ENCODE measurements at places on chromosomes 3 and 15. TPM values are rescaled to one million over a fixed set of nuclear protein-coding genes. Genes with fewer than 3 reads are reported as not detected.

DNA sequence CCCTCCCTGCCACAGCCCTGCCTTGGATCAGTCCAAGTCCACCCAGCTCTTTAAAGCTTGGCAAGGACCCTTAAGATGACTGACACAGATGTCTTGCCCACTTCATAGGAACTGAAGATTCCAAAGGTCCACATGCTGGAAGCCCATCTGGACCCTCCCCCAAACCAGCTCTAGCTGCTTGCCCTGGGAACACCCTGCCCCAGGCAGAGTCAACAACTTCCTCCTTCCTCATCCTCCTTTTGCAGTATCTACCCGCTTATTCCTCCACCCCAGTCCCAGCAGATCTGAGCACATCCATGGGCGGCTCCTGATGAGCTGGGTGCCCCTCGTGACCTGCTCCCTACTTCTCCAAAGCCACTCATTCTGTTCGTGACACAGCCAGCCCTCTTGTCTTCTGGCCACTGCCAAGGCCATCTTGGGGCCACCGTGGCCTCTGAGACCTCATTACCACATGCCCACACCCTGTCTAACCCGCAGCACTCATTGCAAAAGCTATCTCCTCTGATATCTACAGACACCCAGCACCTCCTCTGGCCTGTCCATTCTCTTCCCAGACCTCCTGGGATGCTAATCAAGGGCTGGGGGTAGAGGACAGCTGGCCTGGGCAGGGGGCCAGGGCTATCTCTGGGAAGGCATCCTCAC is 2.0 kb upstream of the PFKFB4 start:
- no peak for DNase-seq

DNA sequence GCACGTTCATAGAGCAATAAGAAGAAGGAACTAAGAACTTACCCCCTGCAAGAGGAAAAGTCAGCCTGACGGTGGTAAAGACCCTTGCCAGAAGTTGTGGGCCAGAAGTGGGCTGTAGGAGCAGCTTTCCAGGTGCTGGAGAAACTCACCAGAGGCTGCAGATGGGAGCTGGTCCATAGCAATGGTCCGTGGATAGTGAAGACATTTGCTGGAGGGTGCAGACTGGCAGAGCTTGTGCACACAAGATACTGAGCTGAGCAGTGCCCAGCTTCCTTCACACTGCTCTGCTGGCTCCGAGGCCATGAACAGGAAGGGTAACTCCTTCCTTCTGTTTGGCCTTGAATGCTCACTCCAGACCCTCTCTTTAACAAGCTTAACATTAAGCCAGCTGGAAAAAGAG is 149.8 kb upstream of the BNIP2 start:
- no peak for DNase-seq

- no peak for DNase-seq
These were observed 78.5 kb downstream of the LRTM1 start for GRCh38 chr3:54849360-54849759.

DNA sequence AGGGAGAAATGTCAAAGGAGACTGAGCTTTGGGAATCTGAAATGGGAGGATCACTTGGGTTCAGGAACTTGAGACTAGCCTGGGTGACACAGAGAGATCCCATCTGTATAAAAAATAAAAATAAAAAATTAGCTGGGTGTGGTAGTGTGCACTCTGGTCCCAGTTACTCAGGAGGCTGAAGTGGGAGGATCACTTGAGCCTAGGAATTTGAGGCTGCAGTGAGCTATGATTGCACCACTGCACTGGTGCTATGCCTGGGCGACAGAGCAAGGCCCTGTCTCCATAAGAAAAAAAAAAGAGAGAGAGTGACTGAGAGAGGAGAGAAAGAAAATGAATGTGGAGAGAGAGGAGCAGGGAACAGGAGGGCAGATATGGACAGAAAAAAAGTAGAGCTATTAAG is 72.8 kb downstream of the SENP2 start:
- no peak for DNase-seq

GRCh38 chr15:44596511-44597010 is 59.6 kb downstream of the EIF3J start:
- no peak for DNase-seq

DNA sequence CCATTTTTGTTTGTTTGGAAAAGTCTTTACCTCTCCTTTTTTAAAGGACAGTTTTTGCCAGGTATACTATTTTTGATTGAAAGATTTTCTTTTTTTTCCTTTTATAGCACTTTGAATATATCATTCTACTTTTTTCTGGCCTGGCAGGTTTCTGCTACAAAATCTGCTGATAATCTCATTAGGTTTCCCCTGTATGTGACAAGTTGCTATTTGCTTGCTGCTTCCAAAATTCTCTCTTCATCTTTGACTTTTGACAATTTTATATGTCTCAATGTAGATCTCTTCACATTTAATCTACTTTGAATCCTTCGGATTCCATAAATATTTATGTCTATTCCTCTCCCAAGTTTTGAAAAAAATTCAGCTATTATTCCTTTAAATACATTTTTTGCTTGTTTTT is 838.5 kb downstream of the IGSF11 start:
- no peak for DNase-seq

- DNase-seq, result no peak
These were observed 12.1 kb downstream of the SGO1 start for GRCh38 chr3:20173844-20174410.

DPP8 gene
- 22.9 TPM for polyA plus RNA-seq
